ENCODE measurements at places on chromosomes 1 and 21. TPM values are rescaled to one million over a fixed set of nuclear protein-coding genes. Genes with fewer than 3 reads are reported as not detected.

PDE4B gene
- total RNA-seq: 2.9 TPM

POLR3C gene
- 33.0 TPM for total RNA-seq

SPRR2G gene
- not detected for total RNA-seq

KIRREL1 gene
- total RNA-seq: 31.4 TPM

NHLH1 gene
- 1.6 TPM for total RNA-seq

AVPR1B gene
- total RNA-seq: not detected

A3GALT2 gene
- total RNA-seq: not detected

HAO2 gene
- not detected for total RNA-seq

EFCAB14 gene
- 108 TPM for total RNA-seq

CD1D gene
- 0.86 TPM for total RNA-seq

NBPF6 gene
- total RNA-seq: not detected

LRRC53 gene
- not detected for total RNA-seq

ARMH1 gene
- 4.7 TPM for total RNA-seq

CD34 gene
- total RNA-seq: 0.34 TPM

BPNT1 gene
- total RNA-seq: 46.9 TPM

CR2 gene
- total RNA-seq: 0.83 TPM

LEPR gene
- 2.1 TPM for total RNA-seq

TTC34 gene
- total RNA-seq: 1.3 TPM

MYOM3 gene
- total RNA-seq: 1.0 TPM

GSTM1 gene
- 15.4 TPM for total RNA-seq

KCND3 gene
- not detected for total RNA-seq

TM2D1 gene
- total RNA-seq: 38.7 TPM

KRTAP12-2 gene
- total RNA-seq: not detected

CCDC24 gene
- 20.2 TPM for total RNA-seq

ZBTB8A gene
- total RNA-seq: 4.7 TPM

MANEAL gene
- 28.6 TPM for total RNA-seq

LYSMD1 gene
- 7.6 TPM for total RNA-seq

LINGO4 gene
- not detected for total RNA-seq

NR0B2 gene
- 0.32 TPM for total RNA-seq

CR1L gene
- total RNA-seq: not detected

NIPAL3 gene
- total RNA-seq: 28.8 TPM
